ENCODE measurements at places on chromosomes 11 and 22.
A peak's percentile ranks its signal among the peaks of the same experiment; 100 is the strongest.

DNA sequence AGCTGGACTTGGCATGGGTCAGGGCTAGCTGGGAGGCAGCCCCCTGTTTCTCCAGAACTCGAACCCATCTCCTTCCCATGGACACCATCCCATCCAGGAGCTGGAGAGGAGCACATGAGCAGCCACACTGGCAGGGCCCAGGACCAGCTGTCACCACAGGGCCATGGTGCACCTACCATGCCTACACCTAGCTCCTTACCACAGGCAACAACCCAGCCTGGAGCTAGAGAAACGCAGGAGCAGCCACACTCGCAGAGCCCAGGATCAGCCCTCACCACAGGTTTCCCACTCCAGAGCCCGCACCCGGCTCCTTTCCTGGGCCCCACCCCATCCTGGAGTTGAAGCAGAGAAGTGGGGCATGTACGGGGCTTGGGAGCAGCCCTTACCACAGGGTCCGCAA lies 50.2 kb downstream of the GAB4 start:
- no peak for DNase-seq

DNA sequence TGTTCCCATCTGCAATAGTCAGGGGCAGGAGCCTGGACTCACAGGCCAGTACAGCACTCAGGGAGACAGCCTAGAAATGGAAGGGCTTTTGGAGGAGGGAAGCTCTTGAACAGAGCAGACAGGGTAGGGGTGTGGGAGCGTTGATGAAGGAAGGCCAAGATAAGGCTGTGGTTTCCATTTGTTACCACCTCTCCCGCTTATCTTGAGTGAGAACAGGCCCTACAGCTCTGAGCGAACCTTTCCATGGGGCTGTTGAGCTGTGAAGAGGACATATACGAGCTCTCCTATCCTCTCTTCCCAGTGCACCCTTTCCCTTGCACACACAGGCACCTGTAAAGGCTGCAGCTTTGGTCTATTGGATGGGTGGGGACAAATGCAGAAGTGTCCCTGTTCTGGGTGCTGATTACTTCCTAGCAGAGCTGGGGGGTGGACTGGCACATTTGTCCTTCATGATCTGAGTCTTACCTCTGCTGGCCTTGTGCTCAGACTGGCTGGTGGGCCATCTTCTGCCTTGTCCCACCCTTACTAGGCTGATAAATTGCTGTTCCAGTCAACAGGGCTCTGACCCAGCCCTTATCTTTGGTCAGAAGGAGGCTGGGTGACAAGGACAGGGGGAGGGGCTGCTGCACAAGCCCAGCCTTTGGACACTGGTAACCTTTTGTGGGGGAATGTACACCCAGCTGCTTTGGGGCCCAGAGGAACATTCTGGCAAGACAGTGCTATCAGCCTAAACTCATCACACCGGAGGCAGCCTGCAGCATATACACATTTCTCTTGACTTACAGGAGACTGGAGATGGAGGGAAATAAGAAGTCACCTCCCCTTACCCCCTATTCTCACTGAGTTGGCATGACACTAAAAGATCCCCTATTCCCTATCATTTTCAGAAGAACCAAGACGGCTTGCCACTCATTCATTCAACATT lies 80.1 kb upstream of the NNMT start:
- no peak for DNase-seq

GRCh38 chr11:79406376-79406775 lies 34.5 kb downstream of the TENM4 start:
- DNase-seq: no peak

DNA sequence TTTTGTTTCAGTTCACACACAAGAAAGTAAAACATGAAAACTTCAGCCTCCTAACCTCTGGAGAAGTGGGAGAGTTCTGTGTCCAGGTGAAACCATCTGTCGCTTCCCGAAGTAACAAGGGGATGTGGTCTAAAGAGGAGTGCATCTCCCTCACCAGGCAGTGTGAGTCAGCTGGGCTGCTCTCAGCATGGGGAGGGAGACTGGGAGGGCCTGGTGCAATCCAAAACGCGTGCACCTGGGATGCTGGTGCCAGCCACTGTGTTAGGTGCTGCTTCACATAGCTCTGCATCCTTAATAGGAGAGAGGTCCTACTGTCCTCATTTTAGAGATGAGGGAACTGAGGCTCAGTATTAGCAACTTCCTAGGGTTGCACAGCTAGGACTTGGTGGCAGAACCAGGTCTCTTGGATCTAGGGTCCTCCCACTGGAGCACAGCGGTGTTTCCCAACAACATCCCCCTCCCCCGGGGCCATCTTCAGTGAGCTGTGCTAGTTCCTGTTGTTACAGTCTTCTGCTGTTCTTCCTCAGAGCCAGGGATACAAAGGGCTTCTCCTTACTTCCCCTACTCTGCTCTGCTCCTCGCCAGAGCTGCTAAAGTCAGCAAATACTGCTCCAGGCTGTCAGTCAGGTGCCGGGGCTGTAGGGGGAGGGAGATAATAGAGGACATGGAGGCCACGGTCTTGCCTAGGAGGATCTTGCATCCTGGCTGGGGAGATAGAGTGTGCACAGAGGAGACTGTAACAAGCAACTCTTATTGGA lies 8.0 kb downstream of the IL10RA start:
- no peak for DNase-seq

DNA sequence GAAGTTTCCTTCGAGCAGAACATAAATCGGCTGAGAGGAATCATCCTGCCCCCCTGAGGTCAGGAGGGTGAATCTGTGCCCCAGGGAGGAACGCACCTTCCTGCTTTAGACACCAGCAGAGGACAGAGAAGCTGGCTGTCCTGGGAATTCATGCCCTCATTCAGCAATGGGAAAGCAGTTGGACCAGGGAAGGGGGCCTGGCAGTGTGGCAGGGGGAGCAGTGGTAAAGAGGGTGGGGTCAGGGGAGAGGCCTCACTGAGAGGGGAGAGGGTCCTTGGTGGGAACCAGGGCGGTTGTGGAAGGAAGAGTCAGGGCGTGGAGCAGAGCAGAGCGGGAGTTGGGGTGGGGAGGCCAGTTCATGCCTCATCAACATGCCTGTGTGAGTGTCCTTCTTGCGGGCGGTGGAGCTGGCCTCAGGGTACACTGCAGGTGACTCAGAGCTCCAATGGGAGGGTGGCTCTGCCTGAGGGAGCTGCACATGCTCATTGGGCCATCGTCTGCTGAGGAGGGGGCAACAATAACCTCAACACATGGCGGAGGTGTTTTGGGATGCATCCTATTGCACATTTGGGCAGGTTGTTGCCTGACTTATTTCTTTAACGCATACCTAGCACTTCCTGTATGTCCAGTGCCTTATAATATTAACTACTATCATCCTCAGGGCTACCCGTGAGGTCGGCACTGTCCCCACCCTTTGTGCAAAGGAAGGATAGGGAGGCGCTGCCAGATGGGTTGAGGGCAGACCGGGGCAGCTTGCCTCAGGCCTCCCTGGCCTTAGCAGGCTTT lies 23.2 kb downstream of the MED15 start:
- DNase-seq: peak; percentile 84

GRCh38 chr22:30892731-30893221 lies 75.8 kb downstream of the MORC2 start:
- DNase-seq: no peak

DNA sequence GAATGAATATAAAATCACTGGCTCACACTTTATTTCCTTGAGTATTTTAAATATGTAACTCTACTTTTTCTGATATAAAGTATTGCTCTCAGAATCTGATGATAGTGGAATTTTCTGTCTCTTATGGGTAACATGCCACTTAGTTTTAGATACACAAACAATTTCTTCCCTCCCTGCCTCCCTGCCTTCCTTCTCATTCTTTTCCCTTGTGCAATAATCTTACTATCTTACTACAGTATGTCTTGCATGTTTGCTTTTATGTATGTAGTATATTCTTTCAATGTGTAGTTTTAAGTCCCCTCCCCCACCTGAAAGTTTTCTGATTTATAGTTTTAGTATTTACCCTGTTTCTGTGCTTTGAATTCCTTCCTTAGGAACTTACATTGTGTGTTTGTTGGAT lies 48.4 kb downstream of the INSC start:
- DNase-seq: no peak

GRCh38 chr11:120375076-120375475 lies 38.9 kb downstream of the ARHGEF12 start:
- DNase-seq: no peak

- peak; percentile 40 for DNase-seq
Measured at GRCh38 chr11:66868726-66869566, 12.1 kb downstream of the LRFN4 start.

DNA sequence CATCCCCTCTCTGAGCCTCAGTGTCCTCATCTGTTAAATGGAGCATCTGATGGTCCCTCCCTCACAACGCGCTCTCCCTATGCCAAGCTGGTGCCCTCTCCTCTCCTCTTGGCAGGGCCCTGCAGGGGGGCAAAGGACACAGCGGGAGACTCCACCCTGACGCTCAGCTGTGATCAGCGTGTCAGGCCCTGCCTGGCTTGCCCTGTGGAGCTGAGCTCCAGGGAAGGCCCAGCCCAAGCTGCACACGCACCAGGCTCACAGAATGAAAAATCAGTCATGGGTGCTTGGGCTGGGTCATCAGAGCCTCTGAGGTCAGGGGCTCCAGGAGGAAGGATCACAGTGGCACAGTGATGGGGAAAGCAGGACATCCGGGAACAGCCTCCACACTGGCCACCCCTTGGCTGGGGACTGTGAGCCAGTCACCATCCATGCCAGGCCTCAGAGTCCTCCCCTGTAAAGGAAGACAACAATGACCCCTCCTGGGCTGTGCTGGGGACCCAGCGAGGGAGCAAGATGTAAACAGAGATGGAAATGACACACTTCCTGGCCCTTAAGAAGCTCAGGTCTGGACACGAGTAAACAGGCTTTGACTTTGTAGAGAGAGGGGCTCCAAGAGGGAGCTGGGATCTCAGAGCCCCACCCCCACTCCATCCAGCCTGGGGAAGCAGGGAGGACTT lies 36.6 kb downstream of the RPL3 start:
- no peak for DNase-seq

GRCh38 chr11:79535606-79536005 lies 94.8 kb upstream of the TENM4 start:
- DNase-seq: no peak

DNA sequence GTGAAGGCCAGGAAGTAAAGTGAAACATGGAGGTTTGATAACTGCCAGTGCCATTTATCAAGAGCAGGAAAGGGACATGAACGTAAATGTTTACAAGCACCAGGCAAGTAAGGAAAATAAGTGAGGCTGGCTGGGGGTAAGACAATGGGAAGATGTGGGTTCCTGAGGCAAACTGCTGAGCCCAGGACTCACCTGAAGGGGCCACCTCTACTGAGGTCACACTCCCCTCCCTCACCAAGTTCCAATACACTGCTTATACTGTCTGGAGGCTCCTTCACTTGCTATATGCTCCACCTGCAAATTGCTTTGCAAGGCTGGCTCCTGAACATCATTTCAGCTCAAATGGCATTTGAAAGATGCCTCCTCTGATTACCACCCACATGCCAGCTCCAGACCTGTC lies 10.3 kb upstream of the ZC3H12C start:
- no peak for DNase-seq

DNA sequence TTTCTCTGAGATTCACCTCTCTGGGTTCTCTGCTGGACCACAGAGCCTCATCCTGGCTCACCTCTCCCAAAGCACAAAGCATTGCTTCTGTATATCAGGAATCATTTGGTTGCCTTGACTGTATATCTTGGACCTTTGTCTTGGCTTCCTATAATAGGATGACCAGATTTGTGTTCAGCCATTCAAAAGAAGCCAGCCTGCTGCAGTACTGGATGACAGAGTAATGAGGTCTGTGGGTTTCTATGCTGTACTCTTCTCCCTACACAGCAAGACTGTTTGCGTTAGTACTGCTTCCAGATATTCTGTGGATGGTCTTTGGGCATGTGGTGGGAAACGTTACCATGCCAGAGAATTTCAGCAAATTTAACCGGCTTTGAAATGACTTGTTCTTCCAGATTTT lies 39.8 kb downstream of the ARFGAP2 start:
- no peak for DNase-seq

- no peak for DNase-seq
Measured at GRCh38 chr11:94678901-94679300, 89.3 kb upstream of the AMOTL1 start.

GRCh38 chr11:31801298-31801702 lies 9.8 kb downstream of the PAX6 start:
- DNase-seq: peak; percentile 57

DNA sequence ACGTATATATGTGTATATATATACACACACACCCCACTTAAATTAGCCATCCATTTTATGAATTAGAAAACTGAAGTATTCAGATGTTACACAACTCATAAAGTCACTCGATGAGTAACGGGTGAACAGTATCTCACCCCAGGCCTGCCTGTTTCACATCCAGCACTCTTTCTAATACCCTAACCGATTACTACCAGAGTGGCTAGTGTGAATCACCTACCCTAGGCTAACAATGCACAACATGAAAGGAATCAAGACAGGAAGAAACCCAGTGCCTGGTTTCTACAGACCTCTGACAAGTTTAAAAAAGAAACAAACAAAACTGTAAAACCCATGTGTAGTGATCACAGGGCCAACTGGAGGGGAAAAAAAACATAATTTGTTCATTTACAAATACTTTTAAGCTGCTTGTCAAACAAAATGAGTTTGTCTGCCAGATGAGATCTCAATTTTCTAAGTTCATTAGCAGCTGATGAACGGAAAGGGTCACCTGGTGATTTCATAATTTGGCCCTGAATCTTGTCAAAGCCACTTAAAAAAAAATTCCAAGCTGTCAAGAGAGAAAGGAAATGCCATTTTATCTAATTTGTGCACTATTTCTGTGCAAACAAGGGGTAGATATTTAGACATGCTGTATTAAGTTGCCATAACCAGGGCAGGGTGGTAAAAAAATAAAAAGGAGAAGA lies 134.8 kb downstream of the LARGE1 start:
- DNase-seq: peak; percentile 52

- peak; percentile 38 for DNase-seq
Measured at GRCh38 chr11:118109231-118109630, 22.5 kb upstream of the SMIM35 start.

GRCh38 chr22:48952256-48953102 lies 875.2 kb downstream of the BRD1 start:
- no peak for DNase-seq

DNA sequence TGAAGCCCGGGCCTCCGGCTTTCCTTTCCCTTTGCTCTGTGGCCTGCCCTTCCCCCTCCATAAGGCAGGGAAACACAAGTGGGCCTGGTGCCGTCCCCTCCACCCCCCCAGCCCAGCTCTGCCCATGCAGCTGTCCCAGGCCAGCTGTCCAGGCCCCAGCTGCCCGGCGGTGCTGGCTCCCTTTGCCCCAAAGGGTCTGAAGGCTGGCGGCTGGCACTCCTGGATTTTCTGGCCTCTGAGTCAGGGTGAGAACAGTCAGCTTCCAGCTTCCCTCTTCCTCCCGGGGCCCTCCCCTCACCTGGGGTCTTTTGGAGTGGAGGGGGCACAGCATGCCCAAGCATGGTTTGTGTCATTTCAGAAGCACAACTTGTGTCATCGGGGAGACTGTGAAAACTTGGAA lies 27.8 kb downstream of the CD82 start:
- DNase-seq: no peak

GRCh38 chr11:75200051-75200450 lies 40.5 kb upstream of the TPBGL start:
- DNase-seq: no peak

DNA sequence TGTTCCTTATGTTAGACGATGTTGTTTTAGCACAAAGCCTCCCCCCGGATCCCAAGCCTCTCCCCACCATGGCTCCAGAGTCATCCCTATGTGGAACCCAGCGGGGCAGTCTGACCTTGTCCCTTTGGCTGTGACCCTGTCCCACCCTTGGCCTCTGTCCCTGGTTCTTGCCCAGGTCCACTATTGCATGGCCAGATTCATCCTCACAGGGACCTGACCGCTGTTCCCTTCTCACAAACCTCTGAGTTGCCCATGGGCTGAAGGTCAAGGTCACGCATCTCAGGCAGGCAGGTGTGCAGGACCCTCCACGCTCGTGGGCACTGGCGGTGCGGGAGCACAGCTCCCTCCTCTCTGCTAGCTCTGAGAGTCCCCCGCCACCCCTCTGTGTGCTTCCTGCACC lies 39.0 kb downstream of the BCR start:
- DNase-seq: no peak

Measured in astrocyte of the hippocampus (primary cell).